ENCODE measurements at places on chromosomes 3 and 15.

GRCh38 chr3:13879946-13880810, at the start of gene WNT7A:
Gene WNT7A (minus strand): TSS chr3:13880071. CDS start chr3:13879816, 255 bp downstream.
- no peak for DNase-seq

DNA sequence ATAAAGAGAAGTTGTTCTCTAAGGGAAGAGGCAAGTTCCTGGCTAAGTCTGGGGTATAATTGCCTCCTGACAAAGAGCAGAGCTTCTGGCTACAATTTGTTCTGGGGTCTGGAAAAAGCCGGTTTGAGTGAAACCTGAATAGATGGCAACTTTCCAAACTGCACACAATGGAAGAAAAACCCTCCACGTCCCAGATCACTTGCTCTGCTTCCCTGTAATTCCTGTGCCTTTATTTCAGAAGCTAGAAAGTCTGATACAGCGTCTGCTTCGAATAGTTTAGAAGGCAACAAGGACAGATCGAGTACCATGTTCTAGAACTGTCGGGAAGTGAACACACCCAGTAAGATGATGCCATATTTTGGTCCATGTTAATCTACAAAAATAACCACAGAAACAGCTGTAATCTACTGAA, 1.6 kb upstream of the WDR82 start:
- no peak for DNase-seq

DNA sequence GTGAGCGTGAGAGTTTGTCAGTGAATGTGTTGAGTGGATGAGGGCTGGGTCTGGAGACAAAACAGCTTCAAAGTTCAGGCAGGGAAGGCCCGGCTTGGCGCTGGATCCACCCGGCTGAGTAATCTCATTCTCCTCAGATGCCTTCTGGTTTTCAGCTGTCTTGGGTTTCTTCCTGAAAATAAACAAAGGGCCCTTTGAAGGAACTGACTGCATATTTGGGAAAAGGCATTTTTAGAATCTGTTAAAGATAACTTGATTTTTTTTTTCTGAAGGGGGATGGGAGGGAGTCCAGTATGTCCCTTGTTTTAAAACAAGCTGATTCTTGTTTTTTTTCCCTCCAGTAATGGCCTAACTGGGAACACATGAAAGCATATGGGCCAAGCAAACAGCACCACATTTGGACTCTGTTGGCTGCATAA, 86.4 kb downstream of the TIGIT start:
- no peak for DNase-seq

DNA sequence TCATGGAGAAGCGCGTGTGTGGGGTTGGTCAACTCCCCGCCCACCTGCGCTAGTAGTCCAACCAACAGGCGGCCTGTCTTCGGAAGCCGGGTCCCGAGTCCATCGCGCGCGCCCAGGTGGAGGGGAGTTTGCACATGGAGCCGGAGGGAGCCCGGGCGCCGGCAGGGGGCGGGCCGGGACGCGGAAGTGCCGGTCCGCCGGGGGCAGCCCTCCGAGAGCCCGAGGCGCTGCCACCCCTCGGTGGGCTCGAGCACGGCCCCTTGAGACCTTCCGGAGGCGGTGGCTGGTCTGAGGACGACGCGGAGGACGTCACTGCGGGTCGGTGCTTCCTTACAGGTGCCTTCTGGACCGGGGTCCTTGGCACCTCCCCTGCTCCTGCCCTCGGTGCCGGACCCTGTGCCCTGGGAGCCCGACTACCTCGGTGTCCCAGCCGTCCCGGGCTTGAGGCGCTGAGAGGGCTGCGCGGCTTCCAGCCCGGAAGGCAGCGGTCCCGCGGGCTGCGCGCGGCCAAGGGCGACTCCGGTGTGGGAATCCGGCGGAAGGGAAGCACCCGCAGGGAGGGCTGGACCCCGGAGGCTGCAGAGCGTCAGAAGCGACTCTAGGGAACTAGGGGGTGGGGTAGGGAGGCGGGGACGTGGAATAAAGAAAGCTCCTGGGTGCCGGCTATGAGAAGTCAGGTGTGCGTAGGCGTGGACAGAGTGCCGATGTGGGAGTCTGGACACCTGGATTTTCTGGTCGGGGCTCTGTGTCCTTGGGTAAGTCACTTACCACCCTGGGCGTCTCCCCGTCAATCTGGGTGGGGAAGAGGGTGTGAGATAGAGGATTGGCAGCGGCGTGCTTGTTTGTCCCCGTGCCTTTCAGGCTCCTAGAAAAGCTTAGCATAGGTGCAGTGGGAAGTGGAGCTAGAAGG, 212.3 kb downstream of the FGF12 start:
- no peak for DNase-seq

DNA sequence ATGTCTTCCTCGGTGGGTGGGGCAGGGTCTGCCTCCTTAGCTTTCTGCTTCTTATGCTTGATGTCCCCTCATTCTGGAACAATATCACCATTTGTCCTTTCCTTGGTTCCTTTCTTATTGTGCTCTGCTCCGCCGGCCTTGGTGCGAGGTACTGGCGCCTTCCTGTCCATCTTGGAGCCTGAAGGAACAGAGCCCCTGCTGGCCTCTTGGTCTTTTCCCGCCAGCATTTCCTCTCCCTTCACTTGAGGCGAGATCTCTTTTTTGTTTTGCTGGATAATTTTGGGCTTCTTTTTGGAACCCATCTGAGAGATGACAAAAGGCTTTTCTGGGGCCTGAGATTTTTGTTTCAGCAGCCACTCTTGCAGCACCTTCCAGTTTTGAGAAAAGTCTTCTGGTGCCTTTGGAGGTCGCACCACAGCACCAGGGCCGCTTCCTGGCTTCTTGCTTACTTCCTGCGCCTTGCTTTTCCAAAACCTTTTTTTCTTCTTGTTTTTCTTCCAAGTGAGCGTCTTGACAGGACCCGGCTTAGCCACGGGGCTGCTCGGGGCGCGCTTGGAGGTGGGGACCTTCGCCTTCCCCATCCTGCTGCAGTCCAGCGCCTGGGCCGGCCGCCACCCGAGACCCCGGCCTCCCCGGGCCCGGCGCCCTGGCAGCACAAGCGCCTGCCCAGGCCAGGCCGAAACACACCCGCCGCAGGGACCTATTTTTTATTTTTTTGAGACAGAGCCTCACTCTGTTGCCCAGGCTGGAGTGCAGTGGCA, 127.1 kb downstream of the KLF13 start:
- DNase-seq = no peak

DNA sequence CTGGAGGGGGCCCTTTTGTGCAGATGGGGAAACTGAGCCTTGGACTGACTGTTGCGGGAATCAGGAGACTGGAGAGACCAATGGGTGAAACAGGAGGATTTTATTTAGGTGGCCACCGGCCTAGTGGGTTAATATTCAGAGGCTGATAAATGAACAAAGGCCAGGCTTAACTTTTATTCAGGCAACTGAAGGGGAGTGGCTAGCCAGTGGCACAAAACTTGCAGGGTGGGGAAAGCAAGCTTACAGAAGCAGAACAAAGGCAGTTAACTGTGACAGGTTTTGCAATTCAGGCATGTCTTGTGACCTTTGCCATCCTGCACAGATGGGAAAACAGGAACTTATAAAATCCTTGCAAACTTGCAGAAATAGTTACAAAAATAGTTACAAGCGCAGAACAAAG, 24.9 kb upstream of the ACAD9 start:
- DNase-seq = no peak

DNA sequence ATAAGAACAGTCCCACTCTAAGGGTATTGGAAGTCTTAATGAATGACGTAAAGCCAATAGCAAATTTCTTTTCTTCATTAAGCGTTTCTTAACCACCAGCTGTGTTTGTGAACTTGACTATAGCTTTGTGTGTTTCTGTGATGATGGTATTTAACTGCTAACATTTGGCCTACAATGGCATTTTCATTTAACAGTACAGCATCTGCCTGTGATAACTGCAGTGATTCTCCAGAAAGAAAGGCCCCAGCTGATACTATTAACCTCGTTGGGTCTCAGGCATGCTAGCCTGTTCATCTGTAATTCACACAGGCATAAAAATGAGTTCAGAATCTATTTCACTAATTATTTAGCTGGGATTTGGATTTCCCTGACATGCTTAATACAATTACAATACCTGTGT, 121.9 kb downstream of the NECTIN3 start:
- DNase-seq = no peak

DNA sequence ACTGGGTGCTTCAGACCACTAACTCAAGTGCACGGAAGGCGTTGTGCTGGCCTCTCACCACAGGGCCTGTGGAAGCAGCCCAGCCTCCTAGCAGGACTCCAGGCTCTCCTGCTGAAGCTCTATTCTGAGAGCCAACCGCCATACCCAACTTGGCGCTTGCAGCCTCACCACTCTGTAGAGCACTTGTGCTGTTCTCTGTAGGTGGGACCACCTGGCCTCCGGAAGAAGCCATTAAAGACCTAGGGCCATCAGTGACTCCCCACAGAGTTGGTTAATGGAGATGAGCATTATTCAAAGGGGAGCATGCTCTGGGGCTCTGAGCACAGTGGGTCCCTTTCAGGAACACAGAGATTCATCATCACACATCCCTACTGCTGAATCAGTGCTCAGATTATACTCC, 50.9 kb downstream of the C3orf85 start:
- no peak for DNase-seq

DNA sequence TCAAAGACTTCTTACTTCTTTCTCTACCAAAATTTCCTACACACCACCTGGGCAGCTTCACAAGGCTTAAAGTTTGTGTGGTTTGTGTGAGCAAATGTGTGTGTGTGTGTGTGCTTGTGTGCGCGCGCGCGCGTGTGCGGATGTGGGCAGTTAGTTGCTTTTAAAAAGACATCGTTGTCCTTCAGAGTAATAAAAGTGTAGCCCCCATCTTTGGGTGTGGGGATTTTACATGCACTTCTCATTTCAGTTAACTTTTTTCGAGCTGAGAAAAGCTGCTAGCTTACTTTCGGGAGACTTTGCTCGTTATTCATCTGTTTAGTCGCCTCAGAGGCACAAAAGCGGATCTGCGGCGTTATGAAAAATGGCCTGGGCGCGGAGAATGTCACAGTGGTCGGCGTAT, 36.0 kb downstream of the ZIC4 start:
- DNase-seq = no peak

GRCh38 chr15:55992769-55993110, 672 bp downstream of the NEDD4 start:
- DNase-seq = no peak

GRCh38 chr3:166405465-166405864, 568.2 kb upstream of the BCHE start:
- DNase-seq = no peak

DNA sequence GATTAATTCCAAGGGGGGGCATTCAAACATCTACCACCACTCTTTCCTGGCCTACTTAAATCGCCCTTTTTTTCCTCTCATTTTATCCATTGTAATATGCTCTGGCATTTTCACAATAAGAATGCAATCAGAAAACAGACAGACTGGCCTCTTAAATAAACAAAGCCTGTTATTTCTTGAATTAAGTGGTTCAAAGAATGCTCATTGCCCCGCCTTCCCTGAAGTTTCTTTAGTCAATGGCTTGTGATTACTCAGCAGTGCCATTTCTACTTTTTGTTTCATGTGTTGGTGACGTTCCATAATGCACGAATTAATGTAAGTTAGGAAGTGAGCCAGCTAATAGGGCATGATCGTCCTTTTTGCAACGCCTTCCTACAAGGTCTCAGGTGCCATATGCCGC, 68.0 kb downstream of the FBN1 start:
- no peak for DNase-seq
